ENCODE measurements at places on chromosomes 1 and 21. TPM values are rescaled to one million over a fixed set of nuclear protein-coding genes. Genes with fewer than 3 reads are reported as not detected.

The HPCAL4 gene
- total RNA-seq: not detected

The ACTN2 gene
- total RNA-seq: 0.71 TPM

The LCE1C gene
- total RNA-seq: not detected

The HSD3B2 gene
- total RNA-seq: not detected

The AMPD1 gene
- total RNA-seq: 0.13 TPM

The ODF2L gene
- 4.8 TPM for total RNA-seq

The CFHR5 gene
- total RNA-seq: 78.6 TPM

The PRKAA2 gene
- 0.37 TPM for total RNA-seq

The LMX1A gene
- total RNA-seq: not detected

The PEAR1 gene
- 3.7 TPM for total RNA-seq

The PEX11B gene
- total RNA-seq: 12.9 TPM

The LAMC1 gene
- total RNA-seq: 40.1 TPM
